Kidney epithelial cell (primary cell): ENCODE measurements at places on chromosomes 12 and 14. TPM values are rescaled to one million over a fixed set of nuclear protein-coding genes. Genes with fewer than 3 reads are reported as not detected.
A peak's percentile ranks its signal among the peaks of the same experiment; 100 is the strongest.

DNA sequence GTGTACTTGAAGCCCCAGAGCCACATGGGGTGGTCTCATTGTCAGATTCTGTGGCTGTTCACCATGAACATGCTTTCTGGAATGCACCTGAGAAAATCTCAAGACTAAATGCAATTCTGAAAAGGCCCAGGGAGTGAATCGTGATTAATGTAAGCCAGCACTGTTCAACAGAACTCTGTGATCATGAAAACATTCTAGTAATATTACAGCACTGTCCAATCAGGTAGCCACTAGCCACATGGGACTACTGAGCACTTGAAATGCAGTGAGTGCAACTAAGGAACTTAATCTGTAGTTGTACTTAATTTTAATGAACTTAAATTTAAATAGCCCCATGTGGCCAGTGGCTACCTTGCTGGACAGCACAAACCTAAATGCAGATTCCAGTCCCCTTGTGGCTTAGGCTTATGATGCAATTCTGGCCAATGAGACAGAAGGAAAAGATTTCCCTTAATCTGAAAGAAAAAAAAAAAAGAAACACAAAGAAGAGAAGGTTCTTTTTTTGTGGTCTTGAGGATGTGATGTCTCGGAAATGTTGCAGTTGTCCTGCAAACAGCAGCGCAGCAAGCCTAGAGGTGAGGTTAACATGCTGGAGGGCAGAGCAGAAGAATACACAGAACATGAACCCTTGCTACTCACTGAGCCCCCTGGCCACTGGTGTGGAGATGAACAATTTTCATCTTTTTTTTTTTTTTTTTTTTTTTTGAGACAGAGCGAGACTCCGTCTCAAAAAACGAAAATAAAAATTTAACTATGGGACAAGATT lies 48.2 kb downstream of the SPPL3 start:
- no peak for DNase-seq

GRCh38 chr12:50568338-50569091 lies 63.7 kb downstream of the DIP2B start:
- DNase-seq = no peak

GRCh38 chr12:16258963-16259362 lies 18.5 kb downstream of the SLC15A5 start:
- DNase-seq = no peak

GRCh38 chr12:52389313-52390207 lies 4.1 kb upstream of the KRT84 start:
- no peak for DNase-seq

GRCh38 chr14:89206389-89207031 lies 210.5 kb downstream of the FOXN3 start:
- no peak for DNase-seq

GRCh38 chr12:49741882-49742620 lies 694 bp downstream of the TMBIM6 start:
- peak; percentile 37 for DNase-seq

The SLC7A7 gene
- 6.8 and 10.0 TPM in 2 replicates for total RNA-seq

The TMCC3 gene
- total RNA-seq = 22.8 and 24.1 TPM in 2 replicates

The KIAA0586 gene
- total RNA-seq = 21.2 and 21.4 TPM in 2 replicates
